ENCODE measurements at places on chromosomes 4 and X.

- no peak for DNase-seq
Measured at GRCh38 chrX:100911731-100912130, 17.0 kb downstream of the XKRX start.

DNA sequence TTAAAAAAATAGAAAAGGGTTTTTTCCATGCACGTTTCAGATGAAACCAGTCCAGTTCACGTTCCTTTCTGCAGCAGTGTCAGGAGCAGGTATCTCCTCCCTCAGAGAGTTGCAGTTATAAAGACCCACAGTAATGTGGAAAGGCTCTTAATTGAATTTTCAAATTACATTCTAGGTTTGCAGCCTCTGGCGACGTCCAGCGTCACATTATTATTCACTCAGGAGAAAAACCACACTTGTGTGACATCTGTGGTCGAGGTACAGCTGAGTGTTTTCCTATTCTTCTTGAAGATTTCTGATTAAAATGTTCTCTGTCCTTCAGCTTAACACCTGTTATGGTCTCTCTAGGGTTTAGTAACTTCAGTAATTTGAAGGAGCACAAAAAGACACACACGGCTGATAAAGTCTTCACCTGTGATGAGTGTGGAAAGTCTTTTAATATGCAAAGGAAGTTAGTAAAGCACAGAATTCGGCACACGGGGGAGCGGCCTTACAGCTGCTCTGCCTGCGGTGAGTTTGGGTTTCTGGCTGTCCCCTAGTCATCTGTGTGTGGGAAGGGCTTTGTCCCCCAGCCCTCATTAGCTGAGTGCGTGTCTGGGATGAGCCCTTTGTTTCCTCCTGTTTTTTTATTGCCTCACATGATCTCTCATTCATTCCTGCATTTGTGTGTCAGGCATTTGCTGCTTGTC lies 25.6 kb downstream of the ZBTB49 start:
- no peak for DNase-seq

- DNase-seq = no peak
Measured at GRCh38 chr4:61741327-61742096, 541.4 kb downstream of the ADGRL3 start.

DNA sequence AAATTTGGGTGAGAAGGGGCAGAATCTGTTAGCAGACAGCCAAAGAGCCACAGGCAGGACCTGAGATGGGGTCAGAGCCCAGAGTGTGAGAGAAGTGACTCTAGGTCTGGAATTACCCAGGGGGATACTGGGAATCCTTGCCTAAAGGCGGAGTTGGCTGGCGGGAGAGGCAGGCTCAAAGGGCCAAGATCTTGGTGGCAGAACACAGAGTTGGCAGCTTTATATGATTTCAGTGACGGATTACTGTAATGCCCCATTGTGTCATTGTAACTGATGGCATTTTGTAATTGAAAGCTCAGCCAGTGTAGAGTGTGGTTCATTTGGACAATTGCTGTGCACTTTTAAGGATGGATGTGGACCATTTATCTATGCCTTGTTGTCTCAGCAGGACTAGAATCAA lies 77.3 kb downstream of the SMIM20 start:
- no peak for DNase-seq

GRCh38 chrX:122703762-122704161 lies 480.3 kb upstream of the GRIA3 start:
- no peak for DNase-seq

DNA sequence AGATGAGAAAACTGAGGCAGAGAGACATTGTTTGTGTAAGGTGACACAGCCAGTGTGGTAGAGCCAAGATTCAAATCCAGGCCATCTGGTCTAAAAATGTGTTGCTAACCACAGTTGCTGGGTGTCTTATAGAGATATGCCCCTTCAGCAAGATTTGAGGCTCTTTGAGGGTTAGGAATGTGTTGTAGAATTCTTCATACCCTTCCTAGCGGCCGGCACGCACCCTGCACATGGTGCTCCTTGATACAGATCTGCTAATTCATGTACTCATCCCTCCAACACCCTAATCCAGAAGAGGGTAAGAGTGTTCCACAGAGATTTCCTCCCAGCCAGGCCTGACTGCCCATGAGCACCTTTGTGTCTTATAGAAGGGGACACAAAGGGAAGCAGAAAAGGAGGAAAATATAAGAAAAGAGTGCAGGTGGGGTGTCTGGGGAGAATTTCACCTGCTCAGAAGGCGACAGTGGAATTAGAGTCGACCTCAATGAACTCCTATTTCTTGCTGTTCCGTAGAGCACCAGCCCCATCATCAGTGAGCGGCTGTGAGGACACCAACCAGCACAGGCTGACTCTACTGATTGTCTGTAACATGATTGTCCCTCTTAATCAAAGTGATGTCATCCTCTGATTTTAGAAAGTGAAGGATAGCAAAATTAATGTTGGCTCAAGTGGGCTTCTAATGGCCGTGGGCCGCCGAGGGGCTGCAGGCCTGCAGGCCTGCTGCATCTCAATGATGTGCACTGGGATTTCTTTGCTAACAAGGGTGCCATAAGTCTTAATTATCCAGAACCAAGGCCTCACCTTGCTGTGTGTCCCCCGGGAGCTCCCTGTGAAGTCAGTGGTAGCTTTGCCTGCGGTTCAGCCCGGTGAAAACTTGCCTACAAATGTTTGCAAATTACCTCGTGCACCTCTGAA lies 24.2 kb upstream of the SMIM20 start:
- DNase-seq = no peak

All from CD4-positive, CD25-positive, alpha-beta regulatory T cell (primary cell).